ENCODE measurements at places on chromosomes 16 and 17.
A peak's percentile ranks its signal among the peaks of the same experiment; 100 is the strongest.

- no peak for DNase-seq
Measured at GRCh38 chr16:66389256-66390176, 23.0 kb downstream of the CDH5 start.

- peak; percentile 19 for DNase-seq
Measured at GRCh38 chr17:72613396-72613795, 479.1 kb downstream of the SLC39A11 start.

- DNase-seq = peak; percentile 73
Measured at GRCh38 chr16:72256398-72257066, 84.6 kb upstream of the PMFBP1 start.

DNA sequence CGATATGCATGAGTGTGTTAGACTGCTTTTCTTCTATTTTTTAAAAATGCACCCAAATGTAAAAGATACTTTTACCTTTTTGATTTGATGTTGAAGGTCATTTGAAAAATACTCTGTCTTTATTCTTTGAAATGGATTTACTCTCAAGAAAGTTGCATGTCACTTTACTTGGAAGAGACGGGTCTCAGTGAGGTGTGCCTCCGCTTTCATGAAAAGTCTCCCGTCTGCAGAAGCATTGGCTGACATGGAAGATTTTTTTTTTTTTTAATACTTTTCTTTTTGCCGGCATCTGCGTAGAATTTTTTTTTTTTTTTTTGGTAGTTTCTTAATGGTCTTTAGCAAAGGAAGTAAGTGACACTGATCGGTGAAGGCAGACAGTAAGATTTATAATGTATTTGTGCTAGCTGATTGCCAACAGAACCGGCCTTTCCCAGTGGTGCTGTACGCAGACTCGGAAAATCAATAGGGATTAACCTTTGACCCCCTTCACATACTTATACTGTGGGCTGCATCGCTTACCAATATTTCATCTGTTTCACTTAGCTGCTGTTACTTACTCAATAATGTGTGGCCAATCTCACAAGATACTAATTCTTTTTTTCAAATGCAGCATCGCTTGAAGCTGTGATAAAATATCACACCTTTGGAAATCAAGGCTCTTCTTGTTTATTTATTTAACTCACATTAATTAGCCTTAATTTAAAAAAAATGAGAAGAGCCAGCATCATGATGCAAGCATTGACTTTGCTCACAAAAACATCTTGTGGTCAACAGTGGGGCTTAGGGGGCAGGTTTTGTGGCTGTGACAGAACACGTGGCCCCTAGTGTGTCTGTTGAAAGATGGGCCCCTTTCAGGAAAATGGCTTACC, 383.9 kb downstream of the WWOX start:
- no peak for DNase-seq

- no peak for DNase-seq
Measured at GRCh38 chr17:33595828-33596227, 302.7 kb upstream of the ASIC2 start.

GRCh38 chr17:41539979-41540701, 12.0 kb upstream of the KRT19 start:
- DNase-seq = no peak

GRCh38 chr17:65022751-65023700, 33.5 kb downstream of the GNA13 start:
- peak; percentile 70 for DNase-seq

GRCh38 chr16:12159028-12159427, 182.5 kb downstream of the SNX29 start:
- no peak for DNase-seq

DNA sequence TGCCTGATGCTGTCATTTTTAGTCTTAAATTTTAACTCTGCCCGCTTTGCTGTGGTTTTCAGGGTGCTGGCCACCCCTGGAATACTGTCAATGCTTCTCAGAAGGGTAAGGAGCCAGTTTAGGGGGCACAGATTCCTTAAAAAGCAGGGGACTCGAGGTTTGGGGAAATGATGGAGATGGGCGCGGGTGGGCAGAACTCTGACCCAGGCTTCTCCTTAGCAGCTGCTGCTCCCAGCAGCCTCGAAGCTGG, 23.7 kb downstream of the STAT5A start:
- DNase-seq = no peak

GRCh38 chr16:83023640-83024039, 396.9 kb downstream of the CDH13 start:
- no peak for DNase-seq

GRCh38 chr16:79276501-79276900, 324.0 kb downstream of the MAF start:
- no peak for DNase-seq

GRCh38 chr17:60244656-60245055, 94.9 kb downstream of the CA4 start:
- no peak for DNase-seq

GRCh38 chr17:3744014-3744413, 20.3 kb downstream of the HASPIN start:
- DNase-seq = peak; percentile 62

GRCh38 chr17:38556239-38556638, 49.5 kb downstream of the SRCIN1 start:
- no peak for DNase-seq

- no peak for DNase-seq
Measured at GRCh38 chr17:14123619-14124278, 54.4 kb downstream of the COX10 start.

GRCh38 chr16:3074860-3075522, 9.6 kb downstream of the IL32 start:
- no peak for DNase-seq

- peak; percentile 89 for DNase-seq
Measured at GRCh38 chr17:38748149-38748891, at the start of gene PCGF2. TSS of gene PCGF2 (minus strand) at chr17:38748336. CDS start at chr17:38740402, 7,934 bp downstream.

DNA sequence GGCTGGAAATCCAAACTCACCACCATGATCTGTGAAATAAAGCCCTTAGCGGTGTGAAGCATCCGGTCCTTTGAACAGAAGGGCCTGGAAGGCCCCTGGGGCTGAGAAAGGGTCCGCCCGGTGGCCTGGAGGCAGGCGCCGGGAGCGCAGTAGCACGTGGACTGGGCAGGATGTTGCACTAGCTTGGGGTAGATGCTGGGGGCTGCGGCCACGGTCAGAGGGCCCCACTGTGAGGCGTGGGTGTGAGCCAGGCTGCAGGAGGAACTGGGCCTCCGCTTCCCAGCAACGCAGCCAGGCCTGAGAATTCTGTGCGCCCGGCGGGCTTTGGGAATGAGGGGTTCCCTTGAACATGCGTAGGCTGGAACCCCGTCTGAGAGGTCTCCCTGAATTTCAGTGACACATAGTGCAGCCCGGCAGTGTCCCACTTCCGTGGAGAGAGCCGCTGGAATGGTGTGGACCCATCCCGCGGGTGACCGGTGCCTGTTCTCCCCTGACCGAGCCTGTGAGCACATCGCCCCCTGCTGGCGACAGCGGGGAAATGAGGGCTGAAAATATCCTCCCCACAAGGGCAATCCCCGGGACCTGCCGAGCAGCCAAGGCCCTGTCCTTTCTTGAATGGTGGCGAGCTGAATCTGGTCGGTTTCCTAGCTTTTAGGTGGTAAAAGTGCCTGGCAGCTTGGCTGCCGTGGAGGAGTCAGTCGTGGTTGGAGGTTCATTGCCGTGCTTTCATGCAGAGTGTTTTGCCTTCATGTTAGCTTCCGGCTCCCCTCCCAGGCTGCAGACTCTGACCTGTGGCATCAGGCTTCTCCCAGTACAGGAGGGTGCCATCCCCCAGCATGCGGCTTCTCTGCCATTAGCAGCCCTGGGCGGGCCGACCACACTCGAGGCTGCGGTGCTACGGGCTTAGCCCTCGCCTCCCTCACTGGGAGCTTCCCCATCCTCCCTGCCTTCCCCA, 43.8 kb downstream of the DNAJA2 start:
- peak; percentile 45 for DNase-seq

GRCh38 chr17:60345233-60345632, 46.7 kb downstream of the USP32 start:
- no peak for DNase-seq

DNA sequence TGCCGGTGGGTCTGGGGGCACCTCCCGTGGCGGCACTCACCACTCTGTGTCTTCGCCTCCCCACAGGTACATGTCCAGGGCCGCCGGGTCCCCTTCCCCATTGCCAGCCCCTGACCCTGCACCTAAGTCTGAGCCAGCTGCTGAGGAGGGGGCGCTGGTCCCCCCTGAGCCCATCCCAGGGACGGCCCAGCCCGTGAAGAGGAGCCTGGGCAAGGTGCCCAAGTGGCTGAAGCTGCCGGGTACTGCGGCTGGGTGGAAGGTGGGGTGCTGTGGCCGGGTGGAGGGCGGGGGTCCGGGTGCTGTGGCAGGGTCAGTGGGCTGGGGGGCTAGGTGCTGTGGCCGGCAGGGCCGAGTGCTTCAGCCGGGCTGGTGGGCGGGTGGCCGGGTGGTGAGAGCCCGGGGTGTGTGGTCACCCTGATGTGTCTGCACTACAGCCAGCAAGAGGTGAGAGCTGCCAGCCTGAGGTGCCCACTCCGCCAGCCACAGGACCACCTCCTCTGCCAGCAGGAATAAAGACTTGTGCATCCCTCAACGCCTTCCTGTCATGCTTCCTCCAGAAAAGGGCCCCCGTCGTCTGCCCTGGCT, 5.7 kb downstream of the CENPX start:
- no peak for DNase-seq

GRCh38 chr17:63116967-63117830, 151.2 kb downstream of the TANC2 start:
- peak; percentile 77 for DNase-seq

GRCh38 chr16:85715169-85716021, 26.6 kb upstream of the GINS2 start:
- DNase-seq = peak; percentile 39
